ENCODE measurements at places on chromosomes 16 and 17.

DNA sequence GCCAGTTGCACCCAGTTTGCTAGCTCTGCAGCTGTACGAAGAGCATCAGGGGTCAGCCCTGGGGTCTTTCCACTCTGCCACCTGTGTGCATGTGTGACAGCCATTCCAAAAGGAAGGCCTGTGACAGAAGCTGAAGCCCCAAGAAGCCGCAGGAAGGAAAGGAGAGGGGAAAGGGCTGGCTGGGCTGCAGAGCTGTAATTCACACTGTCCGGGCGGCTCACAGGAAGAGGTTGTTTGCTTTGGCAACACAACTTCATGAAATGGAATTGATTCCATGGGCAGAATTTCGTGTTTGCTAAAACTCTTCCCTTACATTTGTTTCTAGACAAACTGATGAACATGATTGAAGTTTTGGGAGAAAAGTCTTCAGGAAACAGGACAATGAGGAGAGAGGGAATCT is 14.8 kb downstream of the TMEM204 start:
- no peak for DNase-seq

GRCh38 chr16:71726476-71727315 is 2.2 kb upstream of the PHLPP2 start:
- DNase-seq, result no peak

GRCh38 chr17:73304971-73305812 is 6.6 kb downstream of the CDC42EP4 start:
- no peak for DNase-seq

DNA sequence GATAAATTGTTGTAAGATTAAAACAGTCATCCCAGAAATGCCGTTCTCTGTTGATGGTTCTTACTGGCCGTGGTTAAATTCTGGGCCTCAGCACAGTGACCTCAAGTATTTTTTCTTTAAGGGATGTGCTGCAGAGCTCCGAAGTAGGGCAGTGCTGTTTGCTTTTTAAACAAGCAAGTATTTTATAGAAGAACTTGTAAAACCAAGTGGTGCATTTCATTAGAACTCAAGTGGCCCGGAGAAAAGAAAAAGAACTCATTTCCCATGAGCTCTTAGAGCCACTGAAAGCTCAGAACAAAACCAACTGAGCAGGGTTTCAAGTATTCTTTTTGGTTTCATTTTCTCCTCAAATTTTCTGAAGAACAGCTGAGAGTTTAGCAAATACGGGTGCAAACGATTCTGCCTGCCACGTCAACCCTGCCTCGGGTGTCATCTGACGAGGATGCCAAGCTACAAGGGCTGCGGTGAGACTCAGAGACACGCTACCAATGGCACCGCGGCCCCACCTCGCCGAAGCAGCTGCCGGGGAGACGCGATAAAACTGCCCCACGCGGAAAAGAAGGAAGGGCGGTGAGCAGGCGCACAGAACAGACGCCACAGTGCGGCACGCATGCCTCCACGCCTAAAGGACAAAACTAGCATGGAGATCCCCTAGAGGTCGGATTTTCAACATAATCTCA is 6.3 kb downstream of the LMF1 start:
- no peak for DNase-seq

- DNase-seq, result no peak
Measured at GRCh38 chr16:5922686-5923085, 825.1 kb upstream of the EEF2KMT start.

DNA sequence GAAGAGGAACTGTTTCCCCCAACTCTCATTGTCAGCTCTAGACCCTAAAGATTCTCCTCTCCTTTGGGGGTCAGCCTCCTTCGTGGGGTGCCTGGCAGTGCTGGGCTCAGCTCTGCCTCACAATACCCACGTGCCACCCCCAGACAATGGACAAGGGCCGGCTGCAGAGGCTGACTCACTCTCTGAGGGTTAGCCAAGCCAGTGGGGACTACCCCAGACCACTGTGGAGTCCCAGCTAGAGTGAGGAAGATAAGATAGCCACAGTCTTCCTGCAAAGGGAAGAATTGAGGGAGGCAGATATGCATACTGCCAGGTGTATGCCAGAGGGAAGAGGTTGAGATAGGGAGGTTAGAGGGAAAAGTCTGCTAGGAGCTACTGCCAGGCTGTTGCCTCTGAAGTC is 13.5 kb upstream of the MTMR4 start:
- no peak for DNase-seq

- no peak for DNase-seq
Measured at GRCh38 chr17:64117981-64118979, 11.7 kb downstream of the ERN1 start.

DNA sequence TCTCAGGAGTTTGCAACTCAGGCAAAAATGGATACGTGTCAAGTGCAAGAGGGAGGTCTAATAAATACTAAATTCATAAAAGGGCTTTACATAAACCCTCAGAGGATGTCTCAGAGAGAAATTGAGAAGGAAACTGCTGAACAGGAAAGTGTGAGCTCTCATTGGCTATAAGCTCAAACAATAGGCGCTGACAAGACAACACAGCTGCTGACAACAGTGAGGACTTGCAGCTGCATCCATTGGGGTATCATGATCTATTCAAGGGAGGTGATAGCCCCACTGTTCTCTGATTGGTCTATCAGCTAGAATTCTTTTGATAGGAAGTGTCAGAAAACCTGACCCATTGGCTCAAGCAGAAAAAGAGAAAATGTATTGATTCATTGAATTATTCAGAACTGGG is 187.2 kb downstream of the CBLN1 start:
- no peak for DNase-seq

DNA sequence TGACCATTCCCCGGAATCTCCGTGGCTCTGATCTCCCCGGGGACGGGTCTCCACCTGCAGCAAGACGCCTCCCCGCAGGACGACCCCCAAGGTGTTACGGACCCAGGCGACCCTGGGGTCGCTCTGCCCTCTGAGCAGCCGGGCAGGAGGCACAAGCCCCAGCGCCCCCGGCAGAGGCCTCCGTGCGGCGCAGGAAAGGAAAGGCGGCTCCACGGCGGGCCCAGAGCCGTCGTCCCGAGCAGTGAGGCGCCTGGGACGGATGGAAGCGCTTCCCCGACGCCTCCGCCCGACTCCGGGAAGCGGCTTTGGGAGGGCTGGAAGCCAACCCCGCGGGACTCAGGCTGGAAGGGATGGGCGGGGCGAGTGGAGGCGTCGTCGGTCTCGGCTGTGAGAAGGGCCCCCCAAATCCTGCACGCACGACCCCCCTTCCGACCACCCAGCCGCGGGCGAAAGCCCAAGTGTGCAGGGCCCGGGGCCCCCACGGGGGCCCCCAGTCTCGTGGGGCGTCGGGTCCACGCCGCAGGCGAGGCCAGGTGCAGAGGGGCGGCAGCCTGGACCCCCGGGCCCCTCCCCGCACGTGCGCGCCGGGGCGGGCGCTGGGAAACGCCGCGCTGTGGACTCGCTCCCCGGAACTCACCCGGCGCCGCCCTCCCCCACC is 32.7 kb upstream of the RPH3AL start:
- DNase-seq, result no peak

GRCh38 chr16:892006-892405 is 78.8 kb downstream of the LMF1 start:
- DNase-seq, result no peak

DNA sequence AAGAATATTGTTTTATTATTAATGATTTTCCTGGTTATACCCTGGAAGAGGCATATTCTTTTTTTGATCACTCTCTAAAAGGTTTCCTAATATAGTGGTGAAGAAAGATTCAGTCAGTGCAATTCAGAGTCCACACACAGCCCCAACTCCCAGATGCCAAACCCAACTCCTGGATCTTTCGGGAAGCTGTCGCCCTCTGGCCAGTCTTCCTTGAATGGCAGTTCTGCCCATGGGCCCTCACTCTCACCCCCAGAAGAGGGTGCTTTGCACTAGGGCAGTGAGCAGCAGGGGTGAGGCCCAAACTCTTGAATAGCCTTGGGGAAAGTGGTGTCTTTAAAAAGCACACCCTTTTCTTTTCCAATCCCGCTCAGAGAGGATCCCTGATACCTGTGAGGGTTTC is 11.0 kb downstream of the KRT32 start:
- DNase-seq, result no peak

DNA sequence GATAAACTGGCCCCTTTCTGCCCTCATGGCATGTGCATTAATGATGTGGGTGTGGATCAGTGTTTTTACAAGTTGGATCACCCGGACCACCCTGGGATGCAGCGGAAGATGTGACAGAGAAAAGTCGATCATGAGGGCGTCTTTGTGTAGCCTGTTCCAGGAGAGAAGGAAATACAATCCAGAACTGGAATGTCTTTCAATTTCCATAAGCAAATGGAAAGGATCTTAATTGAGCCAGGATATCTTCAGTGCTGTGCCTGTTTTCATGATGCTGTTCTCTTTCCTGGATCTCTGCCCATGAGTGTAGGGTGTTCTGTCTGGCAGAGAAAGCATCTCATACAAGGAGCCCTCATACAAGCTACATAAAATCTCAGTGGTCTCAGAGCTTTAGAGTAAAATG is 481.4 kb downstream of the XYLT1 start:
- no peak for DNase-seq

GRCh38 chr17:4163951-4164350 is 21.0 kb downstream of the CYB5D2 start:
- DNase-seq, result no peak

GRCh38 chr17:78498848-78499247 is 78.3 kb downstream of the DNAH17 start:
- no peak for DNase-seq

DNA sequence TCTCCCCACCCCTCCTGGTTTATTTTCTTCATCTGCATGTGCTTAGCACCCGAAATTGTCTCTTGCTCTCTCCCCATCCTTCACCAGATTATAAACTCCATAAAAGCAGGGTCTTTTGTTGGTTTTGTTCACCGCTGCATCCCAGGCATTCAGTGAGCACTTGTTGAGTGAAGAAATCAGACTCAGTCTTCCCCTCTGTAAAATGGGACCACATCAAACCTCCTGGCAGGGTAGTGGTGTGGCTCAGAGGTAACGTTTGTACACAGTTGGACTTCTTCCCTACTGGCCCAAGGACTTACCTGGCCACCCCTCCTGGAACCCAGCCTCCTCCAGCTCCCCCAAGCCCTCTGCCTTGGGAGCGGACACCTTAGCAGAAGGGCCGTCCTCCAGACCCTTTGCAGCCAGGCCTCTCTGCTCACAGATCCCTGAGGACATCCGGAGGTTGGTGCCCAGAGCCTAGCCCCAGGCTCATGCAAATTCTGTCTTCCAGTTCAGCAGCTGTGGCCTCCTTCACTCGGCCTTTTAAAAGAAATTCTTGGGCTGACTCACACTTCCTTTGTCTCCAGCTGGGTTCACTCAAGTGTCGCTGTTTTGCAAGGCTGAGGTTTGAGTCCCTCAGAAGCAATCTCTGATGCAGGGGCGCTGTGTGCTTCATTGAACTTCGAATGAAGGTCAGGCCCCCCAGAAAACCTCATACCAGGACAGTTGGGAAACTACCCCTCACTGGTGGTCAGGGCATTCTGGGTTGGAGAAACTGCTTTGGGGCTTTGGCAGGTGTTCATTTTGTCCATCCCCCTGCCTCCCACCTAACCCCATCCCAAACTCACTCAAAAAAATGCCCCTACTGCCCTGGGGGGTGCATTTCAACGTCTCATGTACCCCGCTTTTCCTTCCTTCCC is 16.8 kb upstream of the RMI2 start:
- DNase-seq, result peak; percentile 76

DNA sequence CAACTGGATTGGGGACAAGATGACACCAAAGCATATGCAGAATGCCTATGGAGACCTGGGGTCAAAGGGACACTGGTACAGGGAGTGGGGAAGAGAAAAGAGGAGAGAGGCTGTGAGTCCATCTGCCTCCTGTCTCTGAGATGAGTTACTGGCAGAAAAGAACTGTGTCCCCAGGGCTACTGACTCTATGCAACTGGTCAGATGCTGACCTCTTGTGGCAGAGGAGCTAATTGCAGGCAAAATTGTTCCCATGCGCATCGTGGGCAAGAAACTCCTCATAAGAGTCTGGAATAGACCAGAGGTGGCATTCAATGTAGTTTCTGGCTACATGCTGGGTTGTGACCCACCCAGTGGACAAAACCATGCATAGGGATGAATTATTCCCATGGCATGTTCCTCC is 26.1 kb upstream of the MLKL start:
- no peak for DNase-seq

- no peak for DNase-seq
Measured at GRCh38 chr17:6245301-6246177, 175.4 kb downstream of the WSCD1 start.

Data from left renal cortex interstitium (tissue), 4 donors.